ENCODE measurements at places on chromosomes 7 and 10.
A peak's percentile ranks its signal among the peaks of the same experiment; 100 is the strongest.

DNA sequence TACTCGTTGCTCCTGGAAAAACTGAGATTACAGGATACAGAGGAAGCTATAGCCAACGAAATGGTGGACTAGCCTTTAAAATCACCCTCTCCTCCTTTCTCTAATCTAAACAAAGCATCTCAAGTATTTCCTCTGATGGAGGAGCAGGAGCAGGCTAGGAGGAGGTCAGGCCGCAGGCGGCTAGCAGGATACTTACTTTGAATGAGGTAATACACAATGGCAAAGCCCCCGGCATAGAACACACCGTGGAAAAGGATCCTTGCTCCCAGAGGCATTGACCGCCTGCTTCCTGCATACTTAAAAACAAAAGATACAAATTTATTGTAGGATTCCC is 64.4 kb downstream of the STK17A start:
- no peak for DNase-seq

DNA sequence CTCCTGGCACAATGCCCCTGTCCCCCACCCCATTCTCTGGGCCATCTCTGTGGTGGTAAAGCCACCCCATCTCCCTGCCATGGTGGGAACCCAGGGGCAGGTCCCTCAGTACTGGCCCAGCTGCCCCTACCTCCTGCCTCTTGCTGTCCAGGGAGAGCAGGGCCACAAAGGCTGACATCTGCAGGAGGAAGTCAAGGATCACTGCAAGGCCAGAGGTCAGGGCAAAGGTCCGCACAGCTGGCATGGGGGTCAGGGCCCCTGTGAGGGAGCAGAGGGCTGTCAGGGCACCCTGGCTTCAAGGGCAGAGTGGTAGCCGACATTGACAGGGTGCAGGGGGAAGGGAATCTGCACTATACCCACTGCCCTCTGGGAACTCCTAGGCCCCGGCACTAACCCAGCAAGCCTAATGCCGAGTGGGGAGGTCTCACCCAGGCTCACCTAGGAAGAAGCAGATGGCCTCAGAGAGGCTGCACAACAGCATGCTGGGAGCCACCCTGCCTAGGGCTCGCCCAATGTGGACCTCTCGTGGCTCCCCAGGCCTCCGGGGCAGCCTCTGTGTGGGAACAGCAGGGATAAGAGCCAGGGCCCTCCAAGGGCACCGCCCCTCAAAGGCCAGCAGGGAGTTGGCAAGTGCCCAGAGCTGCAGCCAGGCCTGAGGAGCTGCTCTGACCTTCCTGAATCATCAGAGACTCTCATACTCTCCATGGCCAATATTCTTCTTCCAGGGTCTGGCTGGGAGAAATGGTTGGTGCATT is 7.7 kb downstream of the NPC1L1 start:
- no peak for DNase-seq

- no peak for DNase-seq
These were observed 105.9 kb downstream of the CPEB3 start for GRCh38 chr10:92184977-92185376.

DNA sequence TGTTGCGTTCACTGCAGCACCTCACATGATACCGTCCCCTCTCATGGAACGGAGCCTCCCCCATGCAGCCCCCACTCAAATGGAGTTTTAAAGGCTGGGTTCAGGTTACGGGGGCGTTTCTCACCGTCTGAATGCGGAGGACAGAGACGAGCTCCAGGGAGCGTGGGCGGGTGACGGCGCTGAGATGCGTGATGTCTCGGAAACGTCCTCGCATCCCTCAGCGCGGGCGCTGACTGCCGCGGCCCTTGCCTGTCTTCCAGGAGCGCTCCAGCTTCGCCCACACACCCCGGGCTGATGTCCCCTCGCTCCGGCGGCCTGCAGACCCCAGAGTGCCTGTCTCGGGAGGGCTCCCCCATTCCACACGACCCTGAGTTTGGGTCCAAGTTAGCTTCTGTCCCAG is 16.6 kb upstream of the AP5Z1 start:
- no peak for DNase-seq

DNA sequence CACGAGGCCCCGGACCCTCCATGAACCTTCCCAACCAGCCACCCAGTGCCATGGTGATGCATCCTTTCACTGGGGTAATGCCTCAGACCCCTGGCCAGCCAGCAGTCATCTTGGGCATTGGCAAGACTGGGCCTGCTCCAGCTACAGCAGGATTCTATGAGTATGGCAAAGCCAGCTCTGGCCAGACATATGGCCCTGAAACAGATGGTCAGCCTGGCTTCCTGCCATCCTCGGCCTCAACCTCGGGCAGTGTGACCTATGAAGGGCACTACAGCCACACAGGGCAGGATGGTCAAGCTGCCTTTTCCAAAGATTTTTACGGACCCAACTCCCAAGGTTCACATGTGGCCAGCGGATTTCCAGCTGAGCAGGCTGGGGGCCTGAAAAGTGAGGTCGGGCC is 90.6 kb upstream of the PDCD4 start:
- DNase-seq: no peak

GRCh38 chr10:70478191-70479164 is at the start of gene PALD1:
Gene PALD1 (plus strand): TSS chr10:70478767. CDS start chr10:70525952, 47,185 bp downstream.
- peak; percentile 75 for DNase-seq

DNA sequence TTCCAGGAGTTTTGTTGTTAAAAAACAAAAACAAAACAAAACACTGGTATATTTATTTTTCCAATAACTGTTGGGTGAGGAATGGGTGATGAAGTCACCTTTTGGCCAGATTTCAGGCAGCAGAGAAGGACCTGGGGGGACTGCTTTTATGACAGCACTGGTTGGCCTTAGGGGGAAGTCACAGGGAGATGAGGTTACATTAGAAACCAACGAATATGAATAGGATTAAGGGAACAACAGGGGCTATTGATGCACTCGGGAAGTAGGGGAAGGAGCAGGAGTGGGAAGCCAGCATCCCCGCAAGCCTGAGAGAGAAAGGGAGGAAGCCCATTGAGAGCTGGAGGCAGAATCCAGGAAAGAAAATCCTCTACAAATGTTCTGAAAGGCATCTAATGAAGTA is 958.4 kb downstream of the TYW1 start:
- DNase-seq: no peak

GRCh38 chr10:15624401-15625196 is 95.1 kb downstream of the ITGA8 start:
- no peak for DNase-seq

GRCh38 chr10:4837551-4837950 is 11.5 kb downstream of the AKR1E2 start:
- no peak for DNase-seq

DNA sequence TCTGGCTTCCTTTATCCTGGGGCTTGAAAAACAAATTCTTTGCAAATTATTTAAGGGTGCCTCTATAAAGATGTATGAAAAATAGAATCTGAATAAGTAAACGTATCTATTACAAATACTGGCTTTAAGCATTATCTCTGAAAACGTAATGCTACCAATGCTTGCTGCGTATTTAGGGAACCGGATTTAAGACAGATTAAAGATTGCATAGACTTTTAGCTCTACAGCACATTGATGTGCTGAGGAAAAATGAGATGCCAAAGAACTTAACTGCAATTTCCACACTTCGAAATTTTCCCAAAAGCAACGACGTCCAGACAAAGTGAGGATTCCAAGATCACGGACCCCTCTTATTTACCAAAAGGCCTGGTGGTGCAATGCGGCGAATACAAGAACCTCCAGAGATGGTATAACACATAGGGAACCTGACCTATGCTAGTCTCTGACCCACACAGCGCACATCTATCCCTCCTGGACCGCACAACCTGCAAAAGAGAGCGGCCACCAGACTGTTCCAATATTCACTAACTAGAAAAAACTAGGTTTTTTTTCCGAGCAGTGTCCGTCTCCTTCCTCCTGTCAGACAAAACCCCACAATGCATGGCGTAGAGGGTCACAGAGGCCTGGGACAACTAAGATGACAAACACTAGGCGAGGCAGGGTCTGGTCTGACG is 34.3 kb upstream of the PHF14 start:
- no peak for DNase-seq

GRCh38 chr7:17207220-17207619 is 91.2 kb upstream of the AHR start:
- DNase-seq: no peak

- no peak for DNase-seq
These were observed 61.9 kb downstream of the COL13A1 start for GRCh38 chr10:69863580-69863979.

GRCh38 chr10:14695847-14696480 is 78.7 kb downstream of the FAM107B start:
- DNase-seq: no peak

DNA sequence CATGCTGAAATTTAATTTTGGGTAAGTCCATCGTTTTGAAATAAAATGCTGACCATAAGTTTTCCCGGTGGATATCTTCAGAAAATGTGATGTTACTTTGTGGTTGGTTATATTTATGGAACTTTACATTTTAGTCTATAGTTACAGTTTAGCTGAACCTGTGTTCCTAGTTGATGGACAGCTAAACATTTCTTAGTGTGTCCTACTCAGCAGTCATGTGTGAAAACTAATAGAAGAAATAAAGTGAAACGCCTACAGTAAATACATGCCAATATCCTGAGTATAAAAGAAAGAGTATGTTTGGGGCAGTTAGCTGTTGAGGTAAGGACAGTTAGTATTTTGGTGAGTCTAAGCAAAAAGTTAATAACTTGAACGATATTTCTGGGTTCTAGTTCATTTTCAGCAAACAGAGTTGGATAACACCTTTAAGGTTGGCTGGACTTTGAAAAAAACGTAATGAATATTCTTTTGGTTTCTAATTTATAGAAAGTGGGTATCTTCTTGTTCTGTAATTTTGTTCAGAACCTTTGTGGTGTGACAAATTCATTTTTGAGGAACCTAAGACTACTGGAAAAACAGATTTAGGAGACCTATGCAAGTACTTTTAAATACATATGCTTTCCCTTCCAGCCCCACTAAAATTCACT is 28.7 kb downstream of the LCOR start:
- DNase-seq: no peak

GRCh38 chr7:151204383-151205032 is 5.8 kb downstream of the H2BK1 start:
- no peak for DNase-seq

- DNase-seq: no peak
These were observed 249.3 kb upstream of the KCND2 start for GRCh38 chr7:120023494-120024167.

- no peak for DNase-seq
These were observed 44.5 kb downstream of the PALD1 start for GRCh38 chr10:70523057-70523456.

DNA sequence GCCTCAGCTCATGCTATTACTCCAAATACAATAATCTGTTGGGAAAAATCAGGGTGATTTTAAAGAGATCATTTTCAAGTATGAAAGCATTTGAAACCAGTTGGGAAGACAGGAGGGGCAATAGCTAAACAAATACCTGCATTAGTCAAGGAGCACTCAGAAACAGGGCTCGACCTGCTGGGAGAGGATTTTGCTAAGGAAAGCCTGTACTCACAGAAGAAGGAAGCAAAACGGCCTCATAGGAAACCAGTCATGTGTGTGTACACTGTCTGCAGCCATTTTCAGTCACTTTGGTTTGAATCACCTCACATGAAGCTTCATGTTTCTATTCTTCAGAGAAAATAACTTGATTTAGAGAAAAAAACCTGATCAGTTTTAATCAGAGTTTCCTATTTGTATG is 38.6 kb downstream of the FZD1 start:
- no peak for DNase-seq

DNA sequence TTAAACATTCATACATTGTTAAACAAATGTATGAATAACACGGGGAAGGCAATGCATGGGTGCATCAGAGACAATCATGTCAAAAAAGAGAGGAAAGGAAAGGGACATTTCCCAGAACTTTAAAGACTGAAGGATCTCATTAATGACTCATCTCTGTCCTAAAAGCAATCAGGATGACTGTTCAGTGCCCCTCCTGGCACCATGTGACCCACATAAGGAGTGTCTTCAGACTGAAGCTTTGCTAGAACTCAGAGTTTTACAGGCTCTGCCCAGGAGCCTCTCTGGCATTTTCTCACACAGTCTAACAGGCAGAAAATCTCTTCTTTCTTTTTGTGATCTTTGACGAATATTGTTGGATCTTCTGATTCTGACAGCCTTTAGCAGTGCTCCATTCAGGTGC is 315.3 kb downstream of the OTUD1 start:
- no peak for DNase-seq

DNA sequence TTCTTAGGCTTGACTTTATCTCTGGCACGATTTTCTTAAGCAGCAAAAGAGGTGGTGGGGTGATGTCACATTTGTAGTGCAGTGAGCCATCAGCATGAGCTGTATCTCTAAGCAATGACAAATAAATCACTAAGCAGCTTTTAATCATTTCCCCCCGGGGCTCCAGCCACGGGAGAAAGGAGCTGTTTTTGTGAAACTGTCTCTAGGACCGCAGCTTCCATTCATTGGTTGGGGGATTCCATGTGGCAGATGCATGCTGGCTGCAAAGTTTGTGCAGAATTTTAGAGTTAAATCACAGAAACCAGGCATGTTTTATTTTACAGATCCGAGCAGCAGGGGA is 464 bp downstream of the KIAA1217 start:
- no peak for DNase-seq

- DNase-seq: no peak
These were observed 125.7 kb downstream of the TEX36 start for GRCh38 chr10:125557311-125557710.

GRCh38 chr10:117449636-117450035 is 74.4 kb upstream of the PDZD8 start:
- DNase-seq: no peak

DNA sequence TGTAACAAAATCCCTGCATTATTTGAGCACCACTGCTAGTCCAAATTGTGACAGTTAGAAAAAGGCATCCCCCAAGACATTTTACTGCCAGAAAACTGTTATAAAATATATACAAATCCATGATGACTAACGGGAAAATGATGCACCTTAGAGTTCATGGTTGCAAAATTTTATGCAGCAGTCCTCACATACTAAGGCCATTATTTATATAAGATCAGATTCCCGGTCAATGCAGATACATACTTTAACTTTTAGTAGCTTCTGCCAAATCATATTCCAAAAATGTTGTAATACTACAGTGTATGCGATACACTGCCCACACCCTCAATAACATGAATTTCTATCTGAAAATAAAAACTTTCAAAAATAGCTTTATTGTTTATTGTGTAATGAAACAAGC is 239.9 kb upstream of the ZNF32 start:
- DNase-seq: no peak

- no peak for DNase-seq
These were observed 12.3 kb upstream of the ENO4 start for GRCh38 chr10:116836902-116837523.

GRCh38 chr10:80602881-80603280 is 65.2 kb downstream of the SH2D4B start:
- no peak for DNase-seq

DNA sequence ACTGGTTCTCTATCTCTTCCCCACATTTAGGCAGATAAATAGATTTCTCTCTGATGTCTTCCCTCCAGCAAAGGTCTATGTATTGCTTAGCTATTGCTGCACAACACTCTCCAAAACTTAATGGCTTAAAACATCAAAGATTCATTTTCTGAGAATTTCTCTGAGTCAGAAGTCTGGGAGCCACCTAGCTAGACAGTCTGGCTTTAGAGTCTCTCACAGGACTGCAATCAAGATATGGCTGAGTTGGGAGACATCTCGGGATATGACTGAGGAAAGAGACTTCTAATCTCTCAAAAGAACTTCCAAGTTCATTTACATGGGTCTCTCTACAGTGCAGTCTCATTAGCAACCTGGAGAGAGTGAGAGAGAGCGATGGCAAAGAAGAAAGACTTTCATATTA is 553.6 kb upstream of the GHITM start:
- DNase-seq: no peak
